Gastrocnemius medialis (tissue), 4 donors: ENCODE measurements at places on chromosomes 5 and 9. TPM values are rescaled to one million over a fixed set of nuclear protein-coding genes. Genes with fewer than 3 reads are reported as not detected.

DNA sequence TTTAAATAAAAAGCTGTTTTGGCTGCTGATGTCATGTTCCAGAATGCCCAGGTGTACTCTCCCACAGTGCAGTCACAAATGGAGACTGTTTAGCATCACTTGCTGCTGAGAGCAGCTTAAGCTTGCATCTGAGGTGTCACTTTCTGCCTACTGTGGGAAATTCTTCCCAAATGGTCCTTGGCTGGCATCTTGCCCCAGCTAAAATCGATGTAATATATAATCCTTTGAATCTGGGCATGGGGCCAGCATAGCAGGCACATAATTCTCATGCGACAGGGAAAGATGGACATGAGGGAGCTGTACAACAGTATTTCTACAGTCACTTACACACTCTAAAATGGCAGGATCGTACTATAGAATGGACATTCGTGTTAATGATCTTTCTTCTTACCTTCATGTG, 144.3 kb downstream of the MACIR start:
- H3K4me1 ChIP-seq: no peaks in the 10 kb centered on the region
- no peak overlapping the region for H3K27ac ChIP-seq
- no peaks in the 10 kb centered on the region for H3K27me3 ChIP-seq
- no peaks in the 10 kb centered on the region for H3K36me3 ChIP-seq
- DNase-seq: no peak

DNA sequence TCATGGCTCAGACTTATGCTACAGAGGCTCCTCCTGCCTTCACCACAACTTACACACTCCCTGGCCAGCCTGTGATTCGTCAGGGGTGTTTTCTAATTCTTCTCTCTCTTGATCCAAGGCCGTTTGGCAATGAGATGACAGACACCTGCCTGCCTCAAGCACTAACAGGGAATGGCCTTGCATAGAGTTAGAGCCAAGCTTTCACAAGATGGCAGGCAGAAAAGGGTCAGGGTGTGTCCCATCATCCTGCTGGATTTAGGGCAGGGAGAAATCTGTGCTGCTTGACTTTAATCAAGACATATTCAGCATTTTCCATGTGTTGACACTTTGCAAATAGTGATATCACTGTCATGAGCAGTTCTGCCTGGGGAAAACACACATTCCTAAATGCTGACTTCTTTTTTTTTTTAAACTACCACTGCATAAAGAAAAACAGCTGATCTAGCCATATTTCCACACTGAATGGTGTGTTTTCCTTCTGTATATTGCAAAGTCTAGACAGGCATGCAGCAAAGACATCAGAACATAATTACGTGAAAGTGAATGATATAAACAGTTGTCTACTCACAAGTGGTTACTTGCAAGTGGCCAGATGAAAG, 95.0 kb upstream of the SLC25A48 start:
- DNase-seq: no peak
- H3K27me3 ChIP-seq: no peaks in the 10 kb centered on the region
- H3K4me1 ChIP-seq: no peaks in the 10 kb centered on the region
- no peak overlapping the region for H3K4me3 ChIP-seq
- H3K27ac ChIP-seq: no peak overlapping the region
- no peaks in the 10 kb centered on the region for H3K36me3 ChIP-seq

DNA sequence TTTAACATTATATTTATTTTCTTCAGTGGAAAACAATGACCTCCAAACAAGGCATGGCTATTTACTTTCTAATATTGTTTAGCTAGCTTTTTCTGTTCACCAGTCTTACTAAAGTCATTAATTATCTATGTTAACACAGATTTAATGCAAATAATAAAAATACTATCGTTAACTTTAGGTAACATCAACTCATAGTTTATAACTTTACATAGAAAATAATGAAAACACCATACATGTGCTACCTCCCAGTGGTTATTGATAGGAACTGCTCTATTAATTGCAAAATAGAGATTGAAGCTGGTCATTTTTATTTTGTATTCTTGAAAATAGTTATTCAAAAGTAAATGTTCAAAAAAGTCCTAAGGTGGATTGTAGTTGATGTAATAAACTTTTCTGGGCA, 78.3 kb upstream of the HCN1 start:
- DNase-seq: no peak
- no peaks in the 10 kb centered on the region for H3K27me3 ChIP-seq
- no peak overlapping the region for H3K27ac ChIP-seq
- H3K4me1 ChIP-seq: no peaks in the 10 kb centered on the region

DNA sequence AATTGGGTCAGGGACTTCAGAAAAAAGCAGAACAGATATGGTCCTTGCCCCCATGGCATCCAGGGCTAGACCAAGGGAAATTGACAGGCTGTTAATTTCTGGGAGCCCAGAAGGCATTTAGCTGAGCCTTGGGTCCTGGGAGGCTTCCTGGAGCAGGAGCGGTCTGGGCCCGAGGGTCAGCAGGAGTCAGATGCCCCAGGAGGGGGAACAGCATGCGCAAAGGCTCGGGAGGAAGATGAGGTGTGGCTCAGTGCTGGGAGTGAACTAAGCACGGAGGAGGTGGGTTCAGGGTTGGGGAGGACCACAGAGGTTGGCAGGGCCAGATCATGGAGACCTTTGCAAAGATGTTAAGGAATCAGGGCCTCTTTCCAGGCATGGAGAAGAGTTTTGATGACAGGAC, 48.2 kb upstream of the NEURL1B start:
- H3K27ac ChIP-seq: no peak overlapping the region
- H3K4me3 ChIP-seq: no peak overlapping the region
- no peaks in the 10 kb centered on the region for H3K36me3 ChIP-seq
- no peak for DNase-seq
- H3K27me3 ChIP-seq: no peaks in the 10 kb centered on the region

- H3K27ac ChIP-seq: no peak overlapping the region
- no peak for DNase-seq
- H3K36me3 ChIP-seq: no peaks in the 10 kb centered on the region
- no peaks in the 10 kb centered on the region for H3K27me3 ChIP-seq
- no peaks in the 10 kb centered on the region for H3K4me1 ChIP-seq
These were observed 254.6 kb downstream of the EDIL3 start for GRCh38 chr5:84130006-84130580.

DNA sequence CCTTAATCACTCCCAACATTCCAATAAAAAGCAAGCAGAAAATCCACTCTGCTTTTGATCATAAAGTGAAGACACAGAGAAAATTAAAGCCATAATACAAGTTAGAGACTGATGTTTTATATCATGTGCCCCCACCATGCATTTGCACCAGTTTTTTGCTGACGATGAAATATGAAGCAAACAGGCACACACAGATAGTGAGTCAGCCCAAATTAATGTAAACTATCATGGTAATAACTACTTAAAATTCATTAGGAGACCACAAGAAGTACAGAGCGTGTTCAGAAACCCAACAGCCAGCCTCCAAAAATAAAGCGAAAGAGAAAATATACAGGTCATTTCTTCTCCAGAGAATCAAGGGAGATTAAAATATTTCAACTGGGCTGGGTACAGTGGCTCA, 46.4 kb upstream of the KDM4C start:
- H3K4me1 ChIP-seq: no peaks in the 10 kb centered on the region
- no peak for DNase-seq
- H3K27ac ChIP-seq: no peak overlapping the region
- no peaks in the 10 kb centered on the region for H3K36me3 ChIP-seq
- no peaks in the 10 kb centered on the region for H3K27me3 ChIP-seq

DNA sequence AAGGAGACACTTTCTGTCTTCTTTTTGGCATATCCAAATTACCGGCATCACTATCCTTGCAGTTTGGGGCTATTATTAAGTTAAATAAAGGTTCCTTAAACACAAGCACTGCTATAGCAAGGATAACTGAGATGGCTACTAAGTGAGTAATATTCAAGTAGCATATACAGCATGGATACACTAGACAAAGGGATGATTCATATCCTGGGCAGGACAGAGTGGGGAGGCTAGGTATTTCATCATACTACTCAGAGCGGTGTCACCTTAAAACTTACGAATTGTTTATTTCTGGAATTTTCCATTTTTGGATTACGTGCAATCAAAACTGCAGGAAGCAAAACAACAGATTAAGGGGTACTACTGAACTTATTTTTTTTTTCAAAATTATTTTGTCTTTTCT, 54.1 kb downstream of the FER start:
- H3K27me3 ChIP-seq: no peaks in the 10 kb centered on the region
- H3K4me3 ChIP-seq: no peak overlapping the region
- DNase-seq: no peak
- H3K4me1 ChIP-seq: no peaks in the 10 kb centered on the region
- no peaks in the 10 kb centered on the region for H3K36me3 ChIP-seq

GRCh38 chr9:16062542-16063240, 509.8 kb downstream of the CCDC171 start:
- H3K4me1 ChIP-seq: no peaks in the 10 kb centered on the region
- H3K27me3 ChIP-seq: no peaks in the 10 kb centered on the region
- no peak overlapping the region for H3K4me3 ChIP-seq
- DNase-seq: no peak
- no peaks in the 10 kb centered on the region for H3K36me3 ChIP-seq
- H3K27ac ChIP-seq: no peak overlapping the region

GRCh38 chr5:96468956-96469355, 35.9 kb upstream of the PCSK1 start:
- H3K4me1 ChIP-seq: no peaks in the 10 kb centered on the region
- no peak for DNase-seq
- no peaks in the 10 kb centered on the region for H3K27me3 ChIP-seq

Gene SPATA31A5
- total RNA-seq: not detected

Gene SLC6A7
- not detected for total RNA-seq

Gene PCDHGB4
- 1.2 TPM for total RNA-seq
